Spinal cord (tissue), 10 donors: ENCODE measurements at places on chromosomes 6 and 20. TPM values are rescaled to one million over a fixed set of nuclear protein-coding genes. Genes with fewer than 3 reads are reported as not detected.

GRCh38 chr6:24861934-24862333 is 63.2 kb upstream of the ARMH2 start:
- no peak overlapping the region for H3K4me3 ChIP-seq
- no peak for DNase-seq
- H3K4me1 ChIP-seq: no peaks in the 10 kb centered on the region
- no peaks in the 10 kb centered on the region for H3K27me3 ChIP-seq

- no peak for DNase-seq
- H3K36me3 ChIP-seq: no peaks in the 10 kb centered on the region
- no peak overlapping the region for H3K27ac ChIP-seq
- H3K4me3 ChIP-seq: no peak overlapping the region
- H3K4me1 ChIP-seq: no peaks in the 10 kb centered on the region
Observed at GRCh38 chr6:128259029-128259724, 261.2 kb downstream of the PTPRK start.

- H3K36me3 ChIP-seq: peaks cover 9% of the 10 kb centered on the region
- H3K4me1 ChIP-seq: no peaks in the 10 kb centered on the region
- no peaks in the 10 kb centered on the region for H3K27me3 ChIP-seq
- DNase-seq: no peak
- no peak overlapping the region for H3K4me3 ChIP-seq
Observed at GRCh38 chr6:107879941-107880340, 55.8 kb upstream of the SCML4 start.

WFDC5 gene
- polyA plus RNA-seq: 0.57 TPM

GRCh38 chr6:81950877-81951276 is 198.4 kb upstream of the TENT5A start:
- no peaks in the 10 kb centered on the region for H3K36me3 ChIP-seq
- H3K27ac ChIP-seq: no peak overlapping the region
- no peaks in the 10 kb centered on the region for H3K4me1 ChIP-seq
- no peak overlapping the region for H3K4me3 ChIP-seq
- no peak for DNase-seq
- H3K27me3 ChIP-seq: no peaks in the 10 kb centered on the region

DNA sequence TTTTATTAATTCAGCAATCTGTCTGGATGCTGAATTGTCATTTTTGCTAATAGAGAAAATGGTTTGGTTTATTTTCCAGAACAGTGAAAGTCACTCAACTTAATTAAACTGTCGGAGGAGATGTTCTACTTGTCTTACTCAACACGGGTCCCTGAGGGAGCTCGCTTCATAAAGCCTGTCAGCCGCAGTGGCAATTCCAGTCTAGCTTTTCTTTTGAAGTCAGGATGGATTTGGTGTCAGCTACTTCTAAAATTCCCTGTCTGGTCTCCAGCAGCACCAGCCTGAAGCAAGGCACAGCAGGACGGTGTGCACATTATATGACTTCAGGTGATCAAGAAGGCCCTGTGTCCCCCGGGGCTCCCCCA is 261.5 kb downstream of the SLC24A3 start:
- no peaks in the 10 kb centered on the region for H3K4me1 ChIP-seq
- peaks cover 2% of the 10 kb centered on the region for H3K36me3 ChIP-seq
- DNase-seq: no peak
- H3K27me3 ChIP-seq: no peaks in the 10 kb centered on the region
- H3K27ac ChIP-seq: no peak overlapping the region
- H3K4me3 ChIP-seq: no peak overlapping the region

FAM209B gene
- polyA plus RNA-seq: 0.47 TPM

GSTA2 gene
- polyA plus RNA-seq: not detected

- H3K36me3 ChIP-seq: peaks cover 16% of the 10 kb centered on the region
- H3K27ac ChIP-seq: peak within 1 kb of the TSS; percentile 60
- H3K27me3 ChIP-seq: no peaks in the 10 kb centered on the region
- peak; percentile 90 for DNase-seq
- peak within 1 kb of the TSS; percentile 66 for H3K4me3 ChIP-seq
Observed at GRCh38 chr20:58309591-58310290, at the start of gene RAB22A. Gene RAB22A, plus strand, starts transcription at chr20:58309715. Its CDS starts 262 bp downstream, at chr20:58309977.

PCK1 gene
- 0.30 TPM for polyA plus RNA-seq

DNA sequence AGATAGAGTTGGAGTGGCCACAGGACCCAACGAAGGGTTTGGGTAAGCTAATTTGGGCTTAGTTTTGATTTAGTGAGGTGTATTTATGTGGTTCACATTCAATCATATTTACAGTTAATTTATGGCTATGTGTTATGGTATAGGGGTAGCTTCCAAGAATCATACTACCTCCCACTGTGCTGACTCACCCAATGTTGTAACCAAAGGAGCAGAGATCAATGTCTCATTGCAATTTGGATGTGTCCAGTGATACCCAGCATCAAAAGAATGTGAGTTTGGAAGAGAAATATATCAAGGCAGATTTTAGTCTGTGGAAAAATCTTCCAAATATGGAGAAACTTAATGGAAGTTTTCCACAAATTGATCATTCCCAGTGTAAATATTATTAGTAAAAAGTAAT is 25.3 kb upstream of the SMIM8 start:
- H3K27me3 ChIP-seq: no peaks in the 10 kb centered on the region
- no peak overlapping the region for H3K4me3 ChIP-seq
- no peak for DNase-seq
- no peak overlapping the region for H3K27ac ChIP-seq
- no peaks in the 10 kb centered on the region for H3K36me3 ChIP-seq
- H3K4me1 ChIP-seq: no peaks in the 10 kb centered on the region

DNA sequence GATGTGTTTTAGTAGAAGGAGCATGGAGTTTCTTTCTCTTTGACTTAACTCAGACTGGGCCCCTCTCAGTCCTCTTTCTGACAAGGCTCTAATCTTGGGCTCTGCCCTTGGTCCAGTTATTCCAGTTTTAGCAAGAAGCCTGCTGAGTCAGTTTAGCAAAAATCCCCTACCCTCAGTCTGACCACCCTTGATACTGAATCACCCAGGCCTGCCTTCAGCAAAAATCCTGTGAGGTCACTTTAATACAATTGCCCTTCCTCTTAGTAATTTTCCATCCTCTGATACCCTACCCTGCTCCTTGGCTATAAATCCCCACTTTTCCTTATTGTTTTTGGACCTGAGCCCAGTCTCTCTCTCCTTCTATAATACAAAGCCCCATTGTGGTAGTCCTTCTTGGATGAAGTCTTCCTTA is 326.7 kb upstream of the NOX3 start:
- H3K4me1 ChIP-seq: no peaks in the 10 kb centered on the region
- H3K27me3 ChIP-seq: no peaks in the 10 kb centered on the region
- peak; percentile 20 for DNase-seq
- no peaks in the 10 kb centered on the region for H3K36me3 ChIP-seq
- H3K4me3 ChIP-seq: no peak overlapping the region

DNA sequence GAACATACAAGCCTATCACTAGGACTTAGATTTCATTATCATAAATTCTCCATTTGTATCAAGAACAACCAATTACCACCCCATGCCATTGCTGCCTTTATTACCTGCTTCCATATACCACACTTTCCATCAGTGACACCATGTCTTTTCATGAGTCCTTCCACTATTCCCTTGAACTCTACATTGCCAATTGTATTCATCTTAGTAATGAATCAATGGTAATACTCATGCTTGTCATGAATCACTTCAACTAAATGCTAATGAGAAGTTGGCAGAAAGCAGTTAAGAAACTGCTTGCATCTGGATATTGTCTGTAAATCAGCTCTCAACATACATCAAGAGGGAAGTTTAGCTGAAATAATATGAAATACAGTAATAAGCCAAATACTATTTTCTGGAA is 61.2 kb upstream of the RNF217 start:
- H3K4me1 ChIP-seq: no peaks in the 10 kb centered on the region
- DNase-seq: no peak
- H3K27ac ChIP-seq: no peak overlapping the region
- H3K27me3 ChIP-seq: no peaks in the 10 kb centered on the region
- H3K36me3 ChIP-seq: no peaks in the 10 kb centered on the region

DNA sequence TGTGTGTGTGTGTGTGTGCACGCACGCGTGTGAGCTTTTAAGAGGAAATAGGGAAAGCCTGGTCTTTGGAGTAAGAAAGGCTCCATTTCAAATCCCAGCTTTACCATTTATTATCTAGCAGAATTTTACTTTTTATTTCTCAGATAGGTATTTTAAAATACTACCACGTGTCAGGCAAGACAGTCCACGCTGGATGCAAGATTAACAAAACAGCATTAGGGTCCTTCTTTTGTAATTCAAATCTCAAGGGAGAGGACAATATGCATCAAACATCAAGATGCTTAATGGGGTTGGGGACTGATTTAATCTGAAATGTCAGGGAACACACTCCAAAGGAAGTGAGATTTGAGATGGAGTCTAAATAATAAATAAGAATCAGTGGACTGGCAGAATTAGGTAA is 768.8 kb downstream of the PHF3 start:
- DNase-seq: no peak
- no peak overlapping the region for H3K4me3 ChIP-seq
- H3K36me3 ChIP-seq: no peaks in the 10 kb centered on the region

DNA sequence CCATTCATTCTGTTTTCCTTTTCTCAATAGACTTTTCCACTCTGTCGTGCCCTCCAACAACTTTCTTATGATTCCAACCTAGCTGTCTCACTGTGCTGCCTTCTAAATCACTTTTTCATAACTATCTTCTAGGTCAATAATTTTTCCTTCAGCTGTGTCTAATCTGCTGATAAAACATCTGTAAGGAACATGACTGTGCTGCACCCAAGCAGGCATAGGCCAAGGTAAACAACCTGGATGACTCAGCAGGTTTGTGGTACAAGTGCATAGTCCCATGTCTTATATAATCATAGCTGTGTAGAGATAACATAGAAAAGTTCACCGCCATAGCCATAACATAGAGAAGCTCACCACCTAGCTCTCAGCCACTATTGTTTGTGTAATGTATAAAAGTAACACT is 332.3 kb downstream of the PLCB1 start:
- H3K4me1 ChIP-seq: no peaks in the 10 kb centered on the region
- no peak overlapping the region for H3K27ac ChIP-seq
- no peaks in the 10 kb centered on the region for H3K36me3 ChIP-seq
- no peaks in the 10 kb centered on the region for H3K27me3 ChIP-seq
- no peak for DNase-seq

- no peaks in the 10 kb centered on the region for H3K36me3 ChIP-seq
- H3K4me3 ChIP-seq: no peak overlapping the region
- H3K27ac ChIP-seq: no peak overlapping the region
- DNase-seq: no peak
- H3K27me3 ChIP-seq: peaks cover 18% of the 10 kb centered on the region
- H3K4me1 ChIP-seq: no peaks in the 10 kb centered on the region
Observed at GRCh38 chr20:36297656-36298055, 8.5 kb upstream of the DLGAP4 start.

DNA sequence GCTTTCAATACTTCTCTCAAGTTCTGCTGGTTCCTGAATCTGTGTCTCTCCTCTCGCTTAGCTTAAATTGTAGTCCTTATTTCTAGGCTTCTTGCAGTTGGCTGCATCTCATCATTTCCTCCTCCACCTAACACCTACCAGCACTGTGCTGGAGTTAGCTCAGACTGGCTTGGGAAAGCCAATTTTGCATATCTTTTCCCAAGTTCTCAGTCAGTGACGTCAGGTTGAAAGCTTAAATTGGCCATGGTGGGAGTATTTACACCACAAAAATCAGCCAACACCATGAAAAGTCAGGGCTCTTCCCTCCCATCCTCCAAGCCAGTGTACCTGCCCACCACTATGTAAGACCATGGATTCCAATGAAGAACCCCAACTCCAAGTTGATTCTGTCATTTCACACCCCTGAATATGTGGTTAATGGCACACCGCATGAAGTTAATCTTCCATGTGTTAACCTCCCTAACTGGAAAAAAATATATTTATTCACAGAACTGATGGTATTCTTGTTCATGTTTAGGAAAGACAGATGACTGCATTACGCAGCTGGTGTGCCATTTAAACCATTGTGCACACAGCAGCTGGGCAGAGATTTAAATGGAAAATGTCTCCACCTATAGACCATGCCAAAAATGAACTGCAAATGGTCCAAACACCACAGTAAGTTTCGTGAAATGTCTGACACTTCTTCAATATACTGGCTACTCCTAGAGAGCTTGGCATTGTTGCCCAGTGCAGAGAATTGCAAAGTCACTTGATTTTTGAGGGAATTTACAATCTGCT is 274.1 kb upstream of the MAP3K7 start:
- H3K4me3 ChIP-seq: no peak overlapping the region
- H3K4me1 ChIP-seq: no peaks in the 10 kb centered on the region
- no peaks in the 10 kb centered on the region for H3K27me3 ChIP-seq
- H3K27ac ChIP-seq: no peak overlapping the region
- no peaks in the 10 kb centered on the region for H3K36me3 ChIP-seq

- no peaks in the 10 kb centered on the region for H3K36me3 ChIP-seq
- H3K27me3 ChIP-seq: no peaks in the 10 kb centered on the region
- no peak overlapping the region for H3K27ac ChIP-seq
Observed at GRCh38 chr6:128631031-128631430, 110.6 kb upstream of the PTPRK start.

DNA sequence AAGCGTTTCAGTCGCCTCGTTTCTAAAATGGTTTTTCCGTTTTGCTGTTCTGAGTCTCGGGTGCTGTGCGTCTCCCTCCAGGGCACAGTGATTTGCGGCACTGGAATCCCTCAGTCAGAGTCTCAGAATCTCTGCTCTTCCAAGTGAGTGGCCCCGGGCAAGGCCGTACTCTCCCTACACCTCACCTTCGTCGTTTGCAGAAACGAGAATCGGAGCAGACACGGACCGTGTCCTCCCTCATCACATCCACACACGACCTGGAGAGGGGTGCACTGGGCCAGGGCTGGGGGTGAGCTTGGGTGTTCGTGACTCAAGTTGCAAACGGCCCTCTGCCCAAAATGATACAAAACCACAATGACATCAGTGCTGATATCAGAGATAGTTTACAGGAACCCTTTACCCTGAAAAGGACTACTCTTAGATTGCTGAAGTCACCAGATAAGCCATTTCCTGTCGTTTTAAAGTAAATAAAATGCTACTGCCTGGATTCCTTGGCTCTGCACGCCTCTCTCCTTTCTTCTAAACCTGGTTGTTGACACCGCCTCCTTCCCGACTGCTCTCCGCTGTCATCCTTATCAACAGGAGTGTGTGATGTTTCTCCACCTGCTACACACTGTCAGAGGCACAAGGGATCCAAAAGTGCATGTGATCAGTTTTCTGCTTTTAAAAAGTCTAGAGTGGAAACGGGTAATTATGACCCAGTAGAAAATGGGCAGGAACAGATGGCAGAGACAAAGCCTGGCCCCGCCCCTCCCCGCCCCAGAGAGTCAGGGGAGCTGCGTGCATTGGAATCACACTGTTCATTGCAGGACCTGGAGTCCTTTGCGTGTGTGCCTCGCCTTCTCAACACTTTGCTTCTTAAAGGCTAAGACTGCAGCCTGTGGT is 38.4 kb downstream of the KIF25 start:
- no peaks in the 10 kb centered on the region for H3K36me3 ChIP-seq
- no peak for DNase-seq
- H3K27me3 ChIP-seq: no peaks in the 10 kb centered on the region
- H3K4me1 ChIP-seq: peaks cover 19% of the 10 kb centered on the region
- peak overlapping the region; percentile 31 for H3K4me3 ChIP-seq

GRCh38 chr20:53061192-53062108 is 89.3 kb downstream of the TSHZ2 start:
- no peak overlapping the region for H3K4me3 ChIP-seq
- no peaks in the 10 kb centered on the region for H3K4me1 ChIP-seq
- H3K36me3 ChIP-seq: no peaks in the 10 kb centered on the region
- DNase-seq: no peak

DPPA5 gene
- not detected for polyA plus RNA-seq
